Cortex of kidney (tissue), 1 donor: ENCODE measurements at places on chromosomes 3 and 15.

GRCh38 chr3:97687734-97688133 is 76.8 kb upstream of the ARL6 start:
- no peak for DNase-seq

GRCh38 chr3:17118771-17119170 is 234.0 kb downstream of the PLCL2 start:
- no peak for DNase-seq

DNA sequence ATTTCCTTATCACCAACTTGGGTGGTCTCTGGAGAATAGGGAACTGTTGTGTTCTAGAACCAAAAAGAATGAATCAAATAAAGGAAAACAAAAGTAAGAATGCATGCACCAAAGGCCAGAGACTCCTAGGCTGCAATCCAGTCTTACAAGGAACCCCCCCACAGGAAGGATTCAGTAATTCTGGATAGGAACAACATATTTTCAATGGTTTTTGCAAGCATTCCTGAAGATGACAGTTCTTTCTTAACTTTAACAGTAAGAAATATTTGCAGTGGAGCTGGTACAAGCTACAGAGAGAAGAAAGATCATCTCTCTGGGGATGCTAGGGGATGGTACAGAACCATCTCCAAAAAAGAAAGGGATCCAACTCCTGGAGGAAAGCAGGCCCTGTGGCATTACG is 116.2 kb upstream of the CHRM5 start:
- no peak for DNase-seq

DNA sequence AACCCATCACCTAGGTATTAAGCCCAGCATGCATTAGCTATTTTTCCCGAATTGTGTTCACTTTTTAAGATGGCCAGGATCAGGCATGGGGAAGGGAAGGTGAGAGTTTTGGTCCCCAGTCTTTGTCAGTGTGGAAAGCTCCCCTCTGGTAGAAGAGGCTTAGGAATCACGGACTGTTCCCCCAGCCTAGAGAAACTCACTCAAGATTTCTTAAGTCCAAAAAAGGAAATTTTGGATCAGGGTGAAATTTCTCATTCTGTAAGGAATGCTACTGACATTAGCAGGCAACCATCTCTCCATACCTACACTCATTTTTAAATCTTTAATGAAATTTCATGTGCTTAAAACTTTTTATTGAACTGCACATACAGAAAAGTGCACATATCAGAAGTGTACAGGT is 70.3 kb upstream of the GALNT15 start:
- no peak for DNase-seq

- no peak for DNase-seq
Observed at GRCh38 chr3:192597506-192597905, 129.8 kb downstream of the FGF12 start.

DNA sequence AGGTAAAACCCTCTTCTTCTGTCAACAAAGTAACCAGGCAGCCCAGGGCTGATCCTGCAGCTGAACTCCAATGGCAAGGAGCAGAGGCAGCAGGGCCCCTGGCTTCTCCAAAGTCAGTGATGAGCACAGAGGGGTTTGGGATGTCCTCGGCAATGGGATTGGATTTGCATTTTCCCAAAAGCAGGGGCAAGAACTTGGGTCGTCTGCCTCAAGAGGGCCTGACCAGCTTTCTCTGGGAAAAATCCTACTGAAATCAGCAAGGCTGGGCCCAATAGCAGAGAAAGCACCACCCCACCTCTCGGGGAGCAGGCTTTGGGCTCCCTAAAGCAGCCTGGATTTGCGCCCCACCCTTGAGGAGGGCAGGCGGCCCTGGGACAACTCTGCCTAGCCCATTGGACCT is 210.0 kb upstream of the IGF1R start:
- DNase-seq: no peak

GRCh38 chr3:12235691-12236090 is 53.2 kb upstream of the PPARG start:
- no peak for DNase-seq

DNA sequence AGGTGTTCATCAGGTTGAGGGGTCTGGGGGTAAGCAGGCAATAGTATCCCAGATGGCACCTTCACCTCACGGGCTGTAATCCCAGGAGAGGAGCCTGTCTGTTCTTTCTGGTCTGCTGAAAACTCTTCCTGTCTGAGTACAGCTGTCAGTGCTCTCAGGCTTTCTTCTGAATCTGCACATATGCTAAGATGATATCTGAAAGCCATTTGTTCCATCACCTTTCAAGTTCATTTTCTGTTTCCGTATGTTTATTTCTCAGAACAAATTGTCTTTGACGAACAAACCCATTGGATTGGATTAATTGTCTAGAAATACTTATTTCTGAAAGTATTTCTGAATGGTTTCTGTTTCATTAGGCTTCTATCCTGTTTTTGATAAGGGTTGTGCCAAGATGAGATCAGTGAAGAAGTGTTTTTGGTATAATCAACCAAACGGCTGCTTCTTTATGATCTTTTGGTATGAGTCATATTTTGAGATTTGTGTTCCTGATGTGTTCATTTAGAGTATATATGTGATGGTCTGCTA is 13.3 kb downstream of the ZNF592 start:
- no peak for DNase-seq

DNA sequence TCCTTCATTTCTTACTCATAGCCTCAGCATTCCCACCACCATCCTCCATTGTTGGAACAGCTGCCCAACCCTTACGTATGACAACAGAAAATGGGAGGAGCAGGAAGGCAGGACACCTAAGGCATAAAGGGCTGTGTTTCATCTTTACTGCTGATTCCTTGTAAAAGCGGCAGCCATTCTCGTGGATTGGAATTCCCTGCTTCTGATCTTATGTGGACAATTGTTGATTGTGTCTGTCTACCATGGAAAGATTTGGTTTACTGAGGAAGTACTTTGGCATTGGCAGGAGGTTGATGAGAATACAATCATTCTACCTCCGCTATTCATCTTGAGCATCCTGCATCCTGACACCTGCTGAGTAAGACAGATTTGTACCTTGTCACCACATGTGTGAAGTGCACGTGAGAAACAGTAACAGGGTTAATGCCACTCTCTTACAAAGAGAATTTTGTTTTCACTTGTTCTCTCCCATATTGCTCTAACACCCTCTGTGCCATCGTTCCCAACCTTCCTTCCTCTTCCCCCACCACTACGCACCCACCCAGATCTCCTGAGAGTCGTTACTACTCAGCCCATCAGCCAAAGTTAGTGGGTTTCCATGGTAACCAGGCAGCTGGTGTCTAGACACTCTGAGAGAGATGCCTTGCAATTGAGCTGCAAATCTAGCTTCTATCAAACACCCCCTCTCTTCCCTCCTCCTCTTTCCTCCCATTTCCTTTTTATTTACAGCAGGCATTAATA is 75.7 kb downstream of the GAP43 start:
- DNase-seq: no peak
